ENCODE measurements at places on chromosomes 7 and 10.

- DNase-seq, result no peak
These were observed 1.2 kb upstream of the SGCE start for GRCh38 chr7:94656925-94657731.

DNA sequence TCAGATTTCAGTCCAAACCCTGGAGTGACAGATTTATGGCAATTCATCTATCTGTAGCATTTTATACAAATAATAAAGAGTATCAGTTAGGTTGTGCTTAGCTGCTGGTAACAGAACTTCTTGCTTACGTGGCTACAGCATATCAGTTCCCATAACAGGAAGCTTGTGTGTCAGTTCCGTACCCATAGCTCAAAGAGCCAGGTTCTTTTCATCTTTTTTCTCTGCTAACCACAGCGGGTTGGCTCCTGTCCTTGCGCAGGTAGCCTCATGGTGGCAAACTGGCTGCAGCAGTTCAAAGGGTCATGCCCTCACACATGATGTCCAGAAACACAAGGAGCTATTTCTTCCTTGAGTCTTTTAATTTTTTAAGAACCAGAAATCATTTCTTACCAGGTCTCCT lies 1041.8 kb downstream of the GATA3 start:
- no peak for DNase-seq

- no peak for DNase-seq
These were observed 370.3 kb upstream of the NFE2L3 start for GRCh38 chr7:25781704-25782103.

DNA sequence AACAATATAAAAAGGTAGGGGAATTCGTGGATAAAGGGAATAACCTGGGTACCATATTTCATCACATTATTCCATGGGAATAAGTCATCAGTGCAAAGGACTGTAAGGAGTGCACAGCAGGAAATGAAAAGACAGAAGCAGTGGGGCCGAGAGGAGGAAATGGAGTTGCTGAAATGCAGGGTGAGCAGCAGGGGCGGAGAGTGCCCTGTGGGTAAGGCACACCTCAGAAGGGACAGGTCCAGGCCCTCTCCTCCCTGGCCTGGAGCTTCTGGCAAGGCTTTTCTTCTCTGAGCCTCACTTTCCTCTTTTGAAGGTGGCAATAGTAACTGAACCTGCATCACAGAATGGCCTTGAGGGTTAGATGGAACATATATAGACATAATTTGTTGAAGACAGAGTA lies 26.2 kb downstream of the IKZF1 start:
- no peak for DNase-seq

GRCh38 chr7:37320848-37321468 lies 127.7 kb downstream of the ELMO1 start:
- no peak for DNase-seq

DNA sequence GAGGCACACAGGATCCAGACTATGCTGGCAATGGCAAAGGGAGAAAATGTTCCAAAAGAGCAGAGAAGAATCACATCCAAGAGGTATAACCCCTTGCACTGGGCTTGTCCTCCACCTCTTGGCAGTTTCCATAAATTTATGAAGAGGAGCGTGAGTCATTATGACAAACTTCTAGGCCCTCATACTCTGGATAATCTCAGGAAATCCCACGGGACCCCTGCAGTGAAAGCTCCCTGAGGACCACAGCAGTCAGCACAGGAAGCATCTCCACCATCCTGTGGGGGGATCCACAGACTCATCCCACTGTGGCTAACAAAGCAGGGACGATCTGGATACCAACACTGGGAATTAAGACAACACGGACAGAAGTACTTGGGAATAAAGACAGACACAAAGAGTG lies 30.3 kb upstream of the GPAM start:
- no peak for DNase-seq

DNA sequence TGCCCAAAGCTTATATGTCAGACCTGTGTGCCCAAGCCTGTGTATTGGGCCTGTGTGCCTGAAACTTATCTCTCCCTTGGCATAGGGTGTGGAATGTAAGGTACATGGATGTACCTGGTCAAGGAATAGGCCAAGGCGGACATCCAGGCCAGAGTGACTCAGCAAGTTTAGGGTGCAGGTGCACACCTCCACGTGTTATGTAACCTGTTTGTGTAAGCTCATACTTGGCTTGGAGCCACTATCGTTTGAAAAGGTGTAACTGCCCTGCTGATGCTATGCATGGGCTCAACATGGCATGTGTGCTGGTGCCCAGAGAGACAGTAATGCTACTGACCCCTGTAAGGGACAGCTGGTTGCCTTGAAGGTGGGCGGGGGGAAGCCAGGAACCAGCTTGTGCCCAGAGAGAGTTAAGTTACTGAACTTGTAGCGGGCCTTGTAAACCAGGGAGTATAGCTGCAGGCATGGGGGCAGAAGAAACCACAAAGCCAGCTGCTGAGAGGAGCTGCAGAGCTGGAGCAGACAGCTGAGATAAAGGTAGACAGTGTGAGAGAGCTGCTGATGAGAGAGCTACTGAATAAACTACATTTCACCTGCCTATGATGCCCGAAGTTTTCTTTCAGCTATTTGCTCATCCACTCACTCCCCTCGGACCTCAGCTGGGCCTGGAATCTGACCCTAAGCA lies 656.4 kb upstream of the ZWINT start:
- no peak for DNase-seq

- DNase-seq, result no peak
These were observed 134.8 kb upstream of the SHH start for GRCh38 chr7:155947051-155947450.

DNA sequence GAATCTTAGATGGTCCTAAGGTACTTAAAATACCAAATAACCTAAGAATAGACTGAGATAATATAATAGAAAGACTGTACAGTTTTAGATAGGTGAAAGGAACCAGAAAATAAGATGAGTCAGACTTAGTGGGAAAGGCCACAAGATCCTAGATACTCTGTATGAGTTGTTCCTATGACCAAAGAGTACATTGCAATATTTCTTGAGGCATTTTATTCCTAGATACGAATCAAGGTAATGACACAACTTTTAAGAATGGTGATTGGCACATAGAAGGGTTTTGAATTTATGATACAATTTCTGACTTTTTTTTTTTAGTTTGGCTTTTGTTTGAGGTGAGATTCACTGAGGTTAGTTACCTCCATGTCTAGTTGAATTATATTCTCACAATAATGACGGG lies 30.2 kb downstream of the MGAM start:
- DNase-seq, result no peak
